ENCODE measurements at places on chromosomes 6 and 20.

DNA sequence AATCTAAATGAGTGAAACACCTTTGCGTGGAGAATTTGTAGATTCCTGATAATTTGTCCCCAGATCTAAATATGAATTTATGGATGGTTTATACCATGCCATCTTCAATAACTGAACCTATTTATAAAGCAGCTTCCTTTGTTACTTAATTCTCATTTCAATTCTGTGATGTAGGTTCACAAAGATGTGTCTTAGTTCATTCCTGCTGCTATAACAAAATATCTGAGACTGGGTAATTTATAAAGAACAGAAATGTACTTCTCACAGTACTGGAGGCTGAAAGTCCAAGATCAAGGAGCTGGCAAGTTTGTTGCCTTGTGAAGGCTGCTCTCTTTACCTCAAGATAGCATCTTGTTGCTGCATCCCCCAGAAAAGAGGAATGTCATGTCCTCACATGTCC lies 2.1 kb upstream of the TFB1M start:
- DNase-seq = no peak

GRCh38 chr20:38514947-38515346 lies 42.3 kb downstream of the RALGAPB start:
- DNase-seq = peak; percentile 24

DNA sequence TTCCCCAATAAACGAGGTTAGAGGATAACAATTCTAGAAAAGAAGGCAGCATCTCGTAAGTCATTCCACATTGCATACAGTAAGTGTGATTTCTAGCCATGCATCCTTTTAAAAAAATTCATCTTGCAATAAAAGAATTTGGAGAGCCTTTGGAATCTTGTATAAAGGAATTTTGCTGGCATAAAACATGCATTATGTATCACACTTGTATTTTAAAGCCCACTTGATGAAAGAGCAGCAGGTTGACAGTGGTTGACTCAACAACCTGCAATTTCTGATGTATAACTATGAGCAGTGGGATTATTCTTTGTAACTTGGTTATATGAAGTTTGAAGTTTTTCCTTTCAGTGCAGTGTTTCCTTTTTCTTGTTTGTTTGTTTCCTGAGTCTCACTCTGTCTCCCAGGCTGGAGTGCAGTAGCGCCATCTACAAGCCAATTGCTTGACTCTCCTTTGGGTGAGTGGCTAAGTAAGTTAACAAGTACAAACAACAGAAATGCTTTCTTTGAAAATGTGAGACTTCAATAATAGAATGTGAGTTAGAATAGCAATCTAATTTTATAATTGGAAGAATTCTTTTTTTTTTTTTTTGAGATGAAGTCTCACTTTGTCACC lies 39.9 kb downstream of the JARID2 start:
- DNase-seq = no peak

- no peak for DNase-seq
These were observed 165.4 kb downstream of the GMPR start for GRCh38 chr6:16403831-16404230.

DNA sequence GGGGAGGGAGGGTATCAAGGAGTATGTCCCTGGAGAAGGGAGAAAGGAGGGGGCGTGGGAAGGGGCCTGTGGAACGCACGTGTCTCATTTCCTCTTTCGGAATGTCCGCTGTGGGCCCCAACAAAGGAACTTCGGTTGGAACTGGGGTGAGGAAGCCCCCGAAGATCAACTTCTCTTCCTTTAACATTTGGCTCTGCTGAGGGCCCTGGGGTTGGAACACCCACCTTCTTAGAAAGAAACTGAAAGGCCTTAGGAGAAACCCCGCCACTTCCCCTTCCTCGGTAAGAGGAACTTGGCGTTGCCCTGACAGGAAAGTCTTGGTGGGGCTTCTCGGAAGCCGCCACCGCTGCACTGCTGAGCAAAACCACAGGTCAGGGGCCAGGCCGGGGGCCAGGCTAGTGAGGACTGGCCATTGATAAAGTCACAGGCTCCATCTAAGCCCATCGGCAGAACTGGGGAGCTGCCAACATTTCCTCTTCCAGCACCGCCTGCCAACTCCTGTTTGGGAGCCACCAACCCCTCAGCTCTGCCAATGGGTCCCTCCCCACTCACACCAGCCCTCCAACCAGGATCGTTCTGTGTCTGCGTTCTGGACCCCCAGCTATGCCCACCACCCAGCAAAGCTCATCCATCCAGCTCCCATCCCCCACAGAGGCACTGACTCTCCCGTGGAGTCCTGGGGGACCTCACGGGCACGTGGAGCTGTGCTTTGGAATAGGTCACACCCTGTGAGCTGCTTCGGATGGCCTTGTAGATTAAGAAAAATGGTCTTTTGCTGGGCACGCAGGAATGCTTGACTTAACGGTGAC lies 44.8 kb downstream of the FGD2 start:
- no peak for DNase-seq

GRCh38 chr6:34151321-34152041 lies 5.6 kb upstream of the GRM4 start:
- no peak for DNase-seq

GRCh38 chr20:25221592-25222460 lies 26.1 kb upstream of the PYGB start:
- DNase-seq = no peak

DNA sequence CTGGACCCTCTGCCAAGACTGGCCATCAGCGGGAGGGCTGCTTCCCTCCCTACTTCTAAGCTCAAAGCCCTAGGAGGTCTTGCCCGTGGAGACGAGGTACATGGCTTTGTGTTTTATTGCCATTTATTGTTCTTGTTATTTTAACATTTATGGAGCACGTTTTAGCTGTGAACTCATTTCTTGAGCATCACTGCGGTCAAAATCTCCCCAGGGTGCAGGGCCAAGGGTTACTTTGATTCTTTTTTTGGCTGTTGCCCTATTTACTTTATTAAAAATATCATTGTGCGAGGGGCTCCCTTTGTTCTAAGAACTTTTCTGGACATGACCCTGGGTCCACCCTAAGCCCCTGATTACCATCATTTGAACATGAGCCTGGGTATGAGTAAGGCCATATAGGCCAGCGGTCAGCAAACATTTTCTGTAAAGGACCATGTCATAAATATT lies 51.6 kb downstream of the EYA2 start:
- DNase-seq = no peak

Data from NCI-H1930 (cell line).